ENCODE measurements at places on chromosomes 12 and 14.

GRCh38 chr12:20047901-20048300 lies 320.4 kb upstream of the PDE3A start:
- no peak for DNase-seq

GRCh38 chr14:92624764-92625163 lies 111.2 kb downstream of the RIN3 start:
- no peak for DNase-seq

DNA sequence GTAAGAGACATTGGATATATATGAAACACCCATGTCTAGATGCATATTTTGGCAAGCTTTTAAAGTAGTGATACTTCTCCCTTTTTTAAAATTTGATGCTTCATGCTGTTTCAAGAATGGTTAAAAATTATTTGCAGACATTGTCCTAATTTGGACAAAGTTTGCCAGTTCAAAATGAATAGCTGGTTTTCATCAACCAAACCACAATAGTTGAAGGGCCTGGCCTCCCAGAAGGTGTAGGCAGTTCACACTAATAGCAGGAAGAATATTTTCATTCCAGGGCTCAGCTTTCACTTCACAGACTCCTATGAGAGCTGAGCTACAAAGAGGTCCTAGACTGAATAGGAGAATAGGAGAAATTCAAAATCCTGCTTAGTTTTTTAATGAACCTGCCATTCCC lies 78.7 kb downstream of the STXBP6 start:
- DNase-seq, result no peak

DNA sequence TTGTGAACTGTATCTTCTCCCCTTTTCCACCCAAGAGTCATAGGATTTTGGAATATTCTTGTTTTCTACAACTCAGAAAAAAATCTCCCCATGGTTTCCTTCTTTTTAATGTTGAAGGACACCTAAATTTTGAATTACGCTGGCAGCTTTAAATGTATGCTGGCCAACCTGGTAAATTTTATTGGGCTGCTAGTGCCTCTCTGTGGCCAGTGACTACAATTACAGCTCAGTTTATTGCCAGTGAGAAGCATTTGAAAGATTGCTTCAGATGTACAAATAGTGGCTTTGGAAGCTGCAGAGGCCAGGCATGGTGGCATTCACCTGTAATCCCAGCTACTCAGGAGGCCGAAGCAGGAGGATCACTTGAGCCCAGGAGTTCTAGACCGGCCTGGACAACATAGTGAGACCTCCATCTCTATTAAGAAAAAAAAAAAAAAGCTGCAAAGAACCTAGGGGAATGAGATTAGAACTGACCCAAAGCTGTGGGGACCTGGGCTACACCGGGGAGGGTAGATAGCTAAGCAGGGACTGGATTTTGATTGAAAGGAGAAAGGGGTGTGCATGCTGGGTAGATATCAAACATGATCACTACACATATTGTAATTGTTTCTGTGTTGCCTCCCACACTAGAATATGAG lies 7.6 kb upstream of the RAB21 start:
- DNase-seq, result peak; percentile 32

- DNase-seq, result no peak
Observed at GRCh38 chr12:130565189-130565588, 150.9 kb downstream of the RIMBP2 start.

GRCh38 chr12:4119157-4119761 lies 154.3 kb upstream of the CCND2 start:
- DNase-seq, result no peak

GRCh38 chr12:113075137-113075683 lies 18.7 kb downstream of the DTX1 start:
- DNase-seq, result no peak

DNA sequence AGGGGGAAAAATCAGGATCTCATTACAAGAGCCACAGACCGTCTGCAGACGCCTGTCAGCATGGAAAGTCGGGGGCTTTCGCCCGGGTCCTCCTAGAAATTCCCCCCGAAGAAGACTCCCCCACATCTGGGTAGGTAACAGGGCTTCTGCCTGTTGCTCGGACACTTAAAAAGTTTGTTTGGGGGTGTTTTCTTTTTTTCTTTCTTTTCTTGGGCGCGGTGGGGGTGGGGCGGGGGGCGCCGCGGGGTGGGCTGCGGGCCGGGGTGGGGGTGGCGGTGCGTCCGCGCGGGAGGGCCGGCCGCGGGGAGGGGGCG lies 358 bp downstream of the ELK3 start:
- DNase-seq, result no peak

- DNase-seq, result no peak
Observed at GRCh38 chr14:67863223-67863622, 43.6 kb downstream of the RAD51B start.

DNA sequence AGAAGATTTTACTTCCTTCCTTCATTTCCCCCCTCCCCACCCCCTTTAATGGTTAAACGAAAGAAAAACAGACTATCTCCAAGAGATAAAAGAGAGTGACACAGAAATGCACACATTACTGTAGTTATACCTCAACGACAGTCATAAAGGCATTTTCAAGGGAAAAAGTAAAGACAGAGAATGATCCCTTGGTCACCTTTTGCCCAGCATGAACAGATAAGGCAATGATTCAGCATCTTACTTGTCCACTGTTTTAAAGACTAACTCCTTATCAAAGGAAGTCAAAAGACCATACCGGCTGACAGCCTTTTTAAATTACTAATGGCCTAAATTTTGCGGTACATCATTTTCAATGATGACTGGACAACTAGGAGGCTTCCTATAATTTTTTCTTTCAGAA lies 326.6 kb downstream of the PAWR start:
- DNase-seq, result no peak

DNA sequence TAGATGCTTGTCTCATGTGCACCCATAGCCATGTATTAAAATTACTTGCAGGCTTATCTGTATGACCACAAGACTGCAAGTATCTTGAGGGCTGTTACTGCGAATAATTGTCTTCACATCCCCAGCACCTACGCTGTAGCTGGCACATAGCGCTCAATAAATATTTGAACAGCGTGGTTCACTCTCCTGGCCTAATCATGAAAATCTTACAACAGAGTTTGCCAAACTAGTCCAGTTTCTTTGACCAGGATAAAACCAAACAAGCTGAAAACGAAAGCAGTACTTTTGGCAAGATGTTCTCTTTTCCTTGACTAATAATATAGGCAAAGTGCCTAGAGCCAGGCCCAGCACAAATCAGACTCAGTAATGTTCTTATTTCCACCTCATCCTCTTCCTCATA lies 106.7 kb downstream of the RPS29 start:
- DNase-seq, result no peak

- no peak for DNase-seq
Observed at GRCh38 chr14:99352688-99353280, 80.8 kb upstream of the BCL11B start.

GRCh38 chr12:89636052-89636775 lies 72.4 kb downstream of the ATP2B1 start:
- DNase-seq, result no peak

- DNase-seq, result no peak
Observed at GRCh38 chr12:45217846-45218245, 2.0 kb downstream of the ANO6 start.

- DNase-seq, result no peak
Observed at GRCh38 chr12:3049611-3050249, 27.4 kb upstream of the TSPAN9 start.

- DNase-seq, result no peak
Observed at GRCh38 chr14:90759370-90760077, 56.7 kb downstream of the TTC7B start.

DNA sequence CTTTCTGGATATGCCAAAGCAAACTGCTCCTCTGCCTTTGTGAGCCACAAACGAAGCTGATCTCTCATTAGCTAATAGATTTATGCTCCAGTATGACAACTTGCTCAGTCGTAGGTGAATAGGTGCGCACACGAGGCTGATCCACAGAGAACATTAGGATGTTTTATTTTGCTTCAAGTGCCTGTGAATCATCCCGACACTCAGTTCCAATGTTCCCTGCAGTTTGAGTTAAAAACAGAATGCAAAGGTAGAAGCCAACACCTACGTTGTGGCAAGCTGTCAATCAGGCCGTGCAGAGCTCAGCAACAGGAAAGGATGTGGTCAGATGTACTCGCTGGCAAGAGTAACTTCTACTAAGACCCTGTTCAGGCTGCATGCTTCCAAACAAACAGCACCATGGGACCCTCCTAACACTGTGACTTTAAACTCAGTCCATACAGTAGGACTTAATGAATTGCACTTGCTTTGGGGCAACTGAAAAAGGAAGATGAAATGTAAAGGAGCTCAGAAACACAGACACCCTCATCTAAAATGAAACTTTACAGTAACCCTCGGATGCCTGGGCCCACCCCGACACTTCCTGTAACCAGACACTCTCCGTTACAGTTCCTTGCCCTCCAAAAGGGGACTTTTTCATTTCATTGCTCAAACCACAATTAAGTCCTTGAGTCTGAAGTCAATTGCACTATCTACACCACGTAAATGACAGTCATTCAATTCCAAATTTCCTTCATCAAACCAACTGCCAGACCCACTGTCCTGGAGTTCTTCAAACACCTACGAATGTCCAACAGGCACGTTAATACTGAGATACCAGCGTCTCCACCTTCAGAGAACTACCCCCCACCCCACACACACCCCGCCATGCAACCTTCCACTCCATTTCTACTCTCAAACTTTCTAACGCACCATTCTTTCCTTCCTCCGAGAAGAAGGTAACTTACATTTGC lies 1.6 kb downstream of the CCDC88C start:
- no peak for DNase-seq

- peak; percentile 92 for DNase-seq
Observed at GRCh38 chr14:72906316-72906715, 12.4 kb upstream of the DPF3 start.

GRCh38 chr12:96886998-96887677 lies 19.9 kb upstream of the NEDD1 start:
- no peak for DNase-seq

DNA sequence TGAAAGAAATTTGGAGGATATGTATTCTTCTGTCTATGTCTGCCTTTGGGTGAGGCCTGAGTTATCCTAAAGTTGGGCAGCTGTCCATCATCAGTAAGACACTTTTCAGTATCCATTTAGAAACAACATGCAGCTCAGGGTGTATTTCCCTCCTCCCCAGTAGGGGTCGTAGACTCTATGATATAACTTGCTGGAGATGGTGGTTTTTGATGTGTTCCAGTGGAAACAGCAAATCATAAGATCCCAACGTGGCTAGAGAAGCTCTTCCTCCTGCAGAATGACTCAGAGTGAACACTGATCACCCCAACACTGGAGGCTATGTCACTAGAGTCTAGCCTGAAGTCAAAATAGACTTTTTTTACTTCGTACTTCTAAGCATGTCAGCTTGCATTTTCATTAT lies 331.6 kb upstream of the STXBP6 start:
- no peak for DNase-seq

- peak; percentile 82 for DNase-seq
Observed at GRCh38 chr14:50846226-50846880, 15.4 kb upstream of the NIN start.

DNA sequence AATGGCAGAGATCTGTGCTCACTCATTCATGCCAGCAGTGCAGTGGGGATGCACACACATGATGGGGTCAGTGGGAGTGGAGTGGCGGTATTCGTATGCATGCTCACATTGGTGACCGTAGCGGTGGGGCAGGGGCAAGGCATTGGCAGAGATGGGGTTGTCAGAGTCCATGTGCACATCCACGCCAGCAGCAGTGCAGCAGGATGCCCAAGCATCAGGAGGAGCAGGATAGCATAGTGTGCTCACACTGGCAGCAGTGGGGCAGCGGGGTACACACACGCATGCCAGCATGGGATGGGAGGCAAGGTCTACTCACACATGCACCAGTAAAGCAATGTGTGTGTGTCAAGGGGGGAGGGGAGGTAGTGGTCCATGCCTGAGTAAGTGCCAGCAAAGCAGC lies 89.4 kb upstream of the GARIN6 start:
- DNase-seq, result no peak

DNA sequence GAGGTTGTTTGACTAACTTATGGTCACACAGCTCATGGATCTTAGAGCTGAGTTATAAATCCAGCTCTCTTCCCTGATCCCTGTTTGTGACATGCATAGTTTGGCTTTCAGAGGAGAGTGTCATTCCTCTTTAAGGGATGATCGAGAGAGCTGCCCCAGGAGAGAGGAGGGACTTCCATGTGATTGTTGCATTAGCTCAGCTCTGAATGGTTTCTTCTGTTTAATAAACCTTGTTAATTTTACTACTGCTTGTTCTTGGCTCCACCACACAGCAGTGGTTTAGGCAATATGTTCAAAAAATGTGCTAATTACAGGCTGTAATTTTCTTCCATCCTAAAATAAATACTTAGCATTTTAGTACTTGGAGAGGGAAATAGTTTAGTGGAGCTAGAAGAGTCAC lies 152.5 kb downstream of the C12orf75 start:
- no peak for DNase-seq

- DNase-seq, result no peak
Observed at GRCh38 chr12:27178723-27179399, 65.2 kb upstream of the STK38L start.

GRCh38 chr14:99937475-99938244 lies 127.6 kb upstream of the EVL start:
- no peak for DNase-seq

- DNase-seq, result no peak
Observed at GRCh38 chr14:100328495-100329163, 5.5 kb downstream of the SLC25A47 start.

DNA sequence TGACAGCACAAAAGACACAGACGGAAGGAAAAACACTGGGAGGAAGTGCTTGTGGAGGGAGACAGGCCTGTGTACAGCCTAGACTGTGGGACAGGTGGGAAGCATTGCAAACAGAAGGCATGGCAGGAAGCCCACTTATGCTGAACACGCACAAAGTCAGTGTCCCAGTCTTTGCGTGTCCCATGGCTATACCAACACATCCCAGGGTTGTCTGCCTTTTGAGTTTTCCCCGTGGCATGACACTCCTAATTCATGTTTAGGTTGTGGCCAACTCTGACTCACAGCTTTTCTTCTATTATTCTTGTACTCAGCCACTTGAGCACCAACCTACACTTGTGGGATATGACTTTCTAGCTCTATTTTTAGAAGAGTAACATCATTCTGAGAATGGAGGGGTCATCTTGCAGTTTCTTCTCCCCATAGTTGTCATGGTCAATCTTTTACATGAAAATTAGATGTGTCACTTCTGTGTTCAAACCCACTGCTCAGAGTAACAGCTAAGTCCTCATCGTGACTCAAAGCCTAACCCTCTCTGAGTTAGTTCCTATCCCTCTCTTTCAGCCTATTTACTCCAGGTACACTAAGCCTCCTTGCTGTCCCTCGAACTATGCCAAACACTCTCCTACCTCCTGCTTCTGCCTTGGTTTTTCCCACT lies 27.5 kb upstream of the JPH4 start:
- no peak for DNase-seq

DNA sequence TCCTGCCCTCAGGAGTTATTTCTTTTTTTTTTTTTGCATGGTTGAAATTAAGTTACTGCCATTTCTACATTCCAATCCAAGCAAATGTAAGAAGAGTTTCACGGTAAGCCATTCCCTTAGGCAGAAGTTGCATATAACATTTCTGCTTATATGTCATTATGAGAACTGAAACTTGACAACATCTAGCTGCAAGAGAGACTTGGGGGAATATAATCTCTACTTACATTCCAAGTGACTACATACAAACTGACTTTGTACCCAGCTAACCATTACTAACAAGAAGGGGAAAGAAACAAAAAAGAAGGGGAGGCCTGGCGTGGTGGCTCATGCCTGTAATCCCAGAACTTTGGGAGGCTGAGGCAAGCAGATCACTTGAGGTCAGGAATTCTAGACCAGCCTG lies 7.3 kb upstream of the RESF1 start:
- no peak for DNase-seq
